ENCODE measurements at places on chromosomes 16 and 17.

DNA sequence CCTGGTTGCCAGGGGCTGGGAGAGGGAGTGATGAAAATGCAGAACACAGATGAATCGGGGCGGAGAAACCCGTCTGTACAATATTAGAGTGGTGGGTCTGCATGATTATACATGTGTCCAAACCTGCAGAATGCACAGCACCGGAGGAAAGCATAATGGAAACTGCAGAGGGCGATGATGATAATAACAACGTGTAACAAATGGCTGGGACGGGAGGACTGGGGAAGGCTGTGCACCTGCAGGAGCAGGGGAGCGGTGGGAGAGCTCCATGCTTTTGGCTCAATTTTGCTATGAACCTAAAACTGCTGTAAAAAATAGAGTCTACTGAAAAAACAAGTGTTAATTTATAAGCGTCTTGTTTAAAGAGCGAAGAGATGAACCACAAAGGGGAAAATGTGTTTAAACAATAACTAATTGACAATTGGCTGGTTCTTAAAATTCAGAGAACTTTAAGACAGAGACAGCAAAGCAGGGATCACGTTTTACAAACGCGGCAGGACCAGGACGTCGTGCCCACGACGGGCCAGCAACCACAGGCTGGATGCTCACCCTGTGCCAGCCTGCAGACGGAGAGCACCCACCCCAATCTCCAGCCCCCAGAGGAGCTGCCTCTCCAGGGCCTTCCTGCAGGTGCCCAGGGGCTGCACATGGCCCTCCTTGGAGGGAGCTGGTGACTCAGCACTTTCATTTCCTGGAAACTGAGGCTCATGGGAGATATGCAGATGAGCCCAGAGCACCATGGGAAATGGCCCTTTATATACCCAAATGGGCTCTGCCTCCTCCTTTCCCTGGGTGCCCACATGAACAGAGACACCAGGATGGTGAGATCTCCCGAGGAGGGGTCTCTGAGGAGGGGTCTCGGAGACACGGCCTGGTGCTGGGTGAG is at the start of gene TEX19:
Gene TEX19, plus strand, starts transcription at position 783 of the 886 bp plus-strand sequence. CDS start 2,904 bp downstream, outside the sequence.
- DNase-seq, result no peak

GRCh38 chr17:11485336-11486100 is 112.8 kb upstream of the DNAH9 start:
- no peak for DNase-seq

DNA sequence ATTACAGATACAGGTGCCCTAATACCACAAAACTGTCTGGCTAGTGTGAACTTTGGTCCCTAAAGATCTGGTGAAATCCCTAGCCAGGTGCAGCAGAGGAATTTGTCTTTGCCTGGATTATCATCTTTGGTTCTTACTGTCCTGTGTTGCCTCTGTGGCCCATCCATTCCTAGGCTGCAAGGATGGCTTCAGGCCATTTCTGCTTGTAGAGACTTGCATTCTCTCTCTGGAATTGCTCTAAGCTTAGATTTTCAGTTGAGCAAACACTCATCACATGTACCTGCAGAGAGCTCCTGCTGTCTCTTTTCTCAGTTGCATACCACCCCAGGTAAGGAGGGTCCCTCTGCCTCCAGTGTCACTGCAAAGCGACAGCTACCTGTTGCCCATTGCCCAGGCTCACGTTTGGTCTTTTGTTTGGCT is 114.9 kb downstream of the PRKCA start:
- no peak for DNase-seq

- DNase-seq, result no peak
Measured at GRCh38 chr16:23317266-23317661, 15.2 kb downstream of the SCNN1B start.

DNA sequence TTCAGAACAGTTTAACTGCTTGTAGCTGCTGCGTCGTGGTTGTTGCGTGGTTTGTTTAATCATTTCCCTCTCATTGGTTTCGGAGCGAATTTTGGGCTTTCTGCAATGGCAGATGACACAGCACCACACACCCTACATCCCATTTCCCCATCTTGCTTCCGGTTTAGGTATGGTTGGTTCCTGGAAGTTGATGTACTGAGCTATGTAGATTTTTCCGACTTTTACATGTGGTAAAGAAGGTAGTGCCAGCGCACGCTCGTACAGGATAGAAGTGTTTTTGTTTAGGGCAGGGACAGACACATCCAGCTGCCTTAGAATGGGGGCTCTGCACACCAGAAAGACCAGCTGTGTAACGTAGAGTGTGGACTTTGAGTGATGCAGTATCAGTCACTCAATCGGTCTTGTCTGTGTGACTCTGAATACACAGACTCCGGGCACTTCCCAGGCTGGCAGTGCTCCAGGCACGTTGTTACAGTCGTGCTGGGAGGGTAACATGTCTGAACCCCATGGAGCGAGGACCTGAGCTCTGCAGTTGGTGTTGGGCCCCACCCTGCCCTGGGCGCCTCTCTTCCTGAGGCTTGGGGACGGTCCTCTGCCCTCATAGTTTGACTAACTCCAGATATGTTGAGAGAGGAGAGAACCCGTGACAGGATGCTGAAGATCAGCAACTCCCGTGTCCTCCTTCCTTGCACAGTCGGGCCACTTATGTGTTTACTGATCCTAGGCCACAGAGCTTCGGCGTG is 172.0 kb upstream of the CHMP6 start:
- no peak for DNase-seq

- DNase-seq, result no peak
Measured at GRCh38 chr17:79441356-79442160, 169.3 kb downstream of the RBFOX3 start.

GRCh38 chr16:1492923-1493745 is at the start of gene TELO2:
TSS of gene TELO2 (plus strand) at chr16:1493360. CDS start at chr16:1494282, 922 bp downstream.
- DNase-seq, result peak; percentile 87

GRCh38 chr17:50672831-50673551 is 34.7 kb downstream of the ANKRD40 start:
- no peak for DNase-seq
